CD4-positive, alpha-beta T cell treated with Interferon alpha-2 for 1 hour (primary cell): ENCODE measurements at places on chromosomes 2 and 18.

DNA sequence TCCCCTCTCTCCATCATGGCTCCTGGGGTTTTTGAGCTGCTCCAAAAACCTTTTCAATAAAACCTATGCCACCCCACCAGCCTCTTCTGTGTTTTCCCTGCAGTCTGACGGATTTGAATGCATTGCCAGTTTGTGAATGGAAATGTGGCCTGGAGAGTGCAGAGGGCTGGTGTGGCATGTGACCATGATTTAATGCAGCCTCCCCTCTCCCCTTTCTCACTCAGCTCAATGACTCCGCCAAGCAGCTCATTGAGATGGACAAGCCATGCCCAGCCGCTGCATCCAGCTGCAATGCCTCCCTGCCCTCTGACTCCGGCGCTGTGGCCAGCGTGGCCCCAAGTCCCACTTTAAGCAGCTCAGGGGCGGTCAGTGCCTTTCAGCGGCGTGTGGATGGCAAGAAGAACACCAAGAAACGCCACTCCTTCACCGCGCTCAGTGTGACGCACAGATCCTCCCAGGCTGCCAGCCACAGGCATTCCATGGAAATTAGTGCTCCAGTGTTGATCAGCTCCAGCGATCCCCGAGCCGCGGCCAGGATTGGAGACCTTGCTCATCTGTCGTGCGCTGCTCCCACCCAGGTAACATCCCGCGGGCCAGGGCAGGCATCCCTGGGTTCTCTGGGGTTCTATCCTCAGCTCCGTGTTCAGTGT lies 215.3 kb downstream of the SEPTIN10 start:
- no peak for DNase-seq

DNA sequence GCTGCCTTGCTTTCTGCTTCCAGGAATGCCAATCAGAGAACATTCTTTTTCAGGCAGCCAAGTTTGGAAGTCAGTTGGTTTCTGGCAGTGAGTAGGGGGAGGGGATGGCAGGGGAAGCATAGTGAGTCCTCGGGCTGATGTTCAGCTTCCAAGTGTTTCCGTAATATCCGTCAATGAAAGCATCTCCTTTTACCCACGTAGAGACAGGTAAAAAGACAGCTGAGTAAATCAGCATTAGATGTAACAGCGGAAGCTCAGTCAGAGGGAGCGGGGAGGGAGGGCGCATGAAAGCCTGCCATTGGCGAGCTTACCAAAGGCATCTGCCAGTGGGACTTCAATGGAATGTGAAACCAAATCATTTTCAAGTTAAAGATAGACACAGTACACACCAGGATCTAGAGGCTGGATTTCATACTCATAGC lies 117.1 kb upstream of the DTNA start:
- no peak for DNase-seq

DNA sequence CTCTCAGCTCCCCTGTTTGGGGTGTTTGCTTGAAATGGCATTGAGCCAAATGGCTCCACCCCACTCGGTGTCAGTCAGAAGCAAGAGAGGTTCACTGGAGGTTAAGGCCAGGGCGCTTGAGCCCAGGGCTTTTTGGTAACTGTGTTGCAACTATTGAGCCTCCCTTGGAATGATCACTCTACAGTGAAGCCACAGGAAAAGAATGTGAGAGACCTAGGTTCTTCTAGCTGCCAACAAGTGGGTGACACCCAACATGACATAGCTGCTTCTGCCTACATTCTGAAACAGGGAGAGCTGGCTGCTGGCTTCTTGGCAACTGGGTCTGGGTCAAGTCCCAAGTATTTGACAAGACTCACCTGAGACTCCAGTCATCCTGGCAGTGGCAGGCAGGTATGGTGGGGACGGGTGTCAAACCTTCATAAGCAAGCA lies 7.1 kb upstream of the GRHL1 start:
- no peak for DNase-seq

DNA sequence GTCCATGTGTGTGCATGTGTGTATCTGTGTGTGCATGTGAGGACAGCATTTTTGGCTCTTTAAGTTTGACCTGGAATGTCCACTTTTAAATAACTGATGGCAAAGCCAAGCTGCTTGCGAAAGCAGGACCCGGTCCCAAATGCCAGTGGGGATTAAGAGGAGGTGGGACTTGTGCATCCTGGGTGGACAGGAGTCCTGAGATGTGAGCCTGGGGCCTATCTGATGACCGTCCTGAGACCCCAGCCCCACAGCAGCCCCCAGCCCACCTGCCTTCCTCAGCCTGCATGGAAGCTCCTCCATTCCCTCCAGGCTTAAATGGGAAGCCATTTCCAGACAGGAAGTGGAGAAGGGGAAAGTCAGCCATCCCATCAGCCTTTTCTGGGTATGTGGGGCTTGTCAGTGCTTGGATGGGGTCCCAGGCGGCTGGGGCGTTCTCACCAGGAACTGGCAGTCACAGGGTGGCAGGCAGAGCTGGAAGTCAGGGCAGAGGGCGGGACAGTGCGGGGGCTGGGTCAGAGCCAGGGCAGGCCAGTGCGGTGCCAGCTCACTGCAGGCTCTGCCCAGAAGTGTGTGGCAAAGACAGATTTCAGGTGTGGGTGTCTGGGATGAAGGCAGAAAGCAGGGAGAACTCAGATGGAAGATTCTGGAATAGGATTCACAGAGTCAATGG lies 117.8 kb downstream of the ACKR3 start:
- no peak for DNase-seq

- no peak for DNase-seq
Measured at GRCh38 chr2:48445091-48445725, 84.7 kb upstream of the STON1 start.

- DNase-seq: no peak
Measured at GRCh38 chr2:88049622-88050021, 6.0 kb downstream of the KRCC1 start.

DNA sequence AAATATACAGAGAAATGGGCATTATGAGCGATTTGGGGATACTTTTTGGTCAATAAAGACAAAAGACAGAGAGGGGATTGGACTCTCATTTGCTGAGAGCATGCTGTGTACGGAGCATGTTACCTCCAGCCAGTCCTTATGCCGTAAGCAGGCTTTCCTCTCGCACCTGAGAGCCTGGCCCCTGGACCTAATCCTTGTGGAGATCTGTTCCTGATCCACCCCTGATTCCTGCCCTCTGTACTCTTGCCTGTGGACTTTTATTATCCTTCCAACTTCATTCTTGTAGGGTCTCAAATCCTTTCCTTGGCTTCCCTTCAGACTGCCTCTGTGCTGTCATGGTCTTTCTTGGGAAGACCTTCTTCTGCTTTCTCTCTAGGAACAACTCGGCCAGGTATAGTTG lies 803.1 kb upstream of the RAB6C start:
- no peak for DNase-seq

DNA sequence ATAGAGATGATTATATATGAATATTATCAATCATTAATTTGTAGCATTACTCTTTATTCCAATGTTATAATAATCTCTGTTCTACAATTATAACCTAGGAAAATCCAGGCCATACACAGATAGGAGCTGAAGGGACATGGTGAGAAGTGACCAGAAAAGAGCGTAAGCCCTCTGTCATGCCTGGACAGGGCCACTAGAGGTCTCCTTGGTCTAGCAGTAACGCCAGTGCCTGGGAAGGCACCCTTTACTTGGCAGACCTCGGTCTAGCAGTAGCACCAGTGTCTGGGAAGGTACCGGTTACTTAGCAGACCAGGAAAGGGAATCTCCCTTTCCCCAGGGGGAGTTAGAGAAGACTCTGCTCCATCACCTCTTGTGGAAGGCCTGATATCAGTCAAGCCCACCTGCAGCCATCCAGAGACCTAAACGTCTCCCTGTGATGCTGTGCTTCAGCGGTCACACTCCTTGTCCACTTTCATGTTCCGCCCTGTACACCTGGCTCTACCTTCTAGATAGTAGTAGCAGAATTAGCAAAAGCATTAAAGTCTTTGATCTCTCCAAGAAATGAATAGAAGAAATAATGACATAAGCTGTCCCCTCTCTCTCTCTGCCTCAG lies 447.5 kb upstream of the FSIP2 start:
- DNase-seq: no peak

DNA sequence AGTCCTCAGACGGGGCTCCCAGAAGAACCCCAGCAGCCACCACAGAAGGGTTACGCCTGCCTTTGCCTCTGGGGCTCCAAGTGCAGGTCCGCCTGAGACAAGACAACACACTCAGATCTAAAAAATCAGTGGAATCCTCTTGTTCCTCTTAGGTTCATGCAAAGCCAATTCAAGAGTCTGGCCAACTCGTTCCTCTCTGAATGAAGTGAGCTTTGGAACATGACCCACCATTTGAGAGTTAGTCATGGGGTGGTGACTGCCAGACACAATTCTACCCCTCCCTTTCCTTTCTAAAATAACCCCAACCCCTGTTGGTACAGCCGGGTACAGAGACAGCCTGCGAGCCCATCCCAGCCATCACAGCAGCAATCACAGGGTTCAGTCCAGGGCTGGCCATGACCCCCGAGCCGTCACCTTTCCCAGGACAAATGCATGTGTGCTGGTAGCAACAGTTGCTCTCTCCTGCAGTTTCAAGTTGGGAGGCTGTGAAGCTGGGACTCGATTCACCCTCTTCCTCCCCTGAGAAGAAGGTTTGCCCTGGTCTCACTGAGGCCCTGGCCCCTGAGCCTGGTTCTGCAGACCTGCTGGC lies 183.1 kb upstream of the SH3BP4 start:
- DNase-seq: no peak

DNA sequence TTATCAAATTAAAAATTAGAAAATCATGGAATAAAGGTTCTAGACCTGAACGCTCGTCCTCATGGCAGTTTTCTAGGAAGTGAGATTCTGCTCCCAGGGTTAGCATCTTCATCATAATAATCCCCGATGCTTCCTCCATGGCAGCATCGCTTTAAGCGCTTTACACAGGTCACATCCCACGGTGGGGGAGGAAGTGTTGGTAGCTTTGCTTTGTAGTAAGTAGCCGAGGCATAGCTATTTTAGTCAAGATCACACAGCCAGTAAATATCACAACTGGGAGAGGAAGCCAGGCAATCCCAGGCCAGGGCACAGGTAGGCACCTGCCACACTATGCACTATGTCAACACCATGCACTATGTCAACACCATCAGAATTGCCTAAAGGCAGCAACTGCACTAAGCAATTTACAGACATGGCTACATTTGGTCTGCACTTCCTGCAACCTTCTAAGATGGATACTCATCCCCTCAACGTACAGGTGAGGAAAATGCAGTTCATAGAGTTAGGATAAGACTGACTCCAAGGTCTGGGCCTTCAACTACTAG lies 205.5 kb downstream of the FBXO15 start:
- DNase-seq: no peak

- no peak for DNase-seq
Measured at GRCh38 chr2:218870984-218871344, 9.7 kb upstream of the WNT10A start.

- no peak for DNase-seq
Measured at GRCh38 chr18:43525169-43525568, 247.9 kb upstream of the SYT4 start.

DNA sequence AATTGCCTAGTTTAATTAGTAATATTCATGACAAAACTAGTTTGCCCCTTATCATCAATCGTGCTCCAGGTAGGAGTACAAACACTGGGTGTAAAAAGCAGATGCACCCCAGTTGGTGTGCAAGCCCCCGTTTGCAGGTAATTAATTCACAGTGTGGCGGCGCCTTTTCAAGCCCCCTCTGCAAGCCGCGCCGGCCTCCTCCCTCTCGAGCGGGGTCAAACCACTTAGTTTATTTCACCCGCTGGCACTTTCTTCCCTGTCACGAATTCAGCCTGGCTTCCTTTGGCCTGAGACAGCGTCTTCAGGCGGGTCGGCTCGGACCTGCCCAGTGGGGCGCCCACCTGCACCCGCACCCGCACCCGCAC lies 64.7 kb upstream of the MAPRE2 start:
- DNase-seq: no peak
